ENCODE measurements at places on chromosomes 3 and 15. TPM values are rescaled to one million over a fixed set of nuclear protein-coding genes. Genes with fewer than 3 reads are reported as not detected.

ITIH3 gene
- 1.1 TPM for total RNA-seq

GPD1L gene
- total RNA-seq: 10.5 TPM

TEX55 gene
- total RNA-seq: not detected

ITIH1 gene
- not detected for total RNA-seq

ZIC1 gene
- total RNA-seq: 125 TPM

IL5RA gene
- not detected for total RNA-seq

All from hair follicle dermal papilla cell (primary cell).